ENCODE measurements at places on chromosomes 2 and 18.

- DNase-seq: no peak
Measured at GRCh38 chr18:27585602-27586173, 400.6 kb upstream of the CHST9 start.

DNA sequence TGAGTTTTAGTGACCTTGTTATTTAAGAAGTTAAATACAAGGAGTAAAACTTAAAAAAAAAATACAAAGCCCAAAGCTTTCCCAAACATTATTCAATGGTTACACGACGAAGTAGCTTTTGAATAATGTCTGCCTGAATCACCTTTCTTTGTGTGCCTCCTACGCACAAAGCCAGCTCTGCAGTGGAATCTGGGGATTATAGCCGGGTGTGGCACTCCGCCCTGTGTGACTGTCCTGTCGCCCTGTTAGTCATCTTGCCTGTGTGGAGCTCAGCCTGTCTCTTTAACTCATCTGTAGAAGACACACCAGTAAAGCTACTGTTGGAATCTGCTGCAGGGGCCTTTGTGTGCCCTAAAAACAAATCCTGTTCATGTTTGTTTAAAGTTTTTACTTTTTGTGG, 79.4 kb upstream of the TCF7L1 start:
- no peak for DNase-seq

- DNase-seq: no peak
Measured at GRCh38 chr2:200302940-200303727, 3.4 kb upstream of the SPATS2L start.

GRCh38 chr2:206569470-206569869, 72.8 kb upstream of the FAM237A start:
- DNase-seq: no peak

DNA sequence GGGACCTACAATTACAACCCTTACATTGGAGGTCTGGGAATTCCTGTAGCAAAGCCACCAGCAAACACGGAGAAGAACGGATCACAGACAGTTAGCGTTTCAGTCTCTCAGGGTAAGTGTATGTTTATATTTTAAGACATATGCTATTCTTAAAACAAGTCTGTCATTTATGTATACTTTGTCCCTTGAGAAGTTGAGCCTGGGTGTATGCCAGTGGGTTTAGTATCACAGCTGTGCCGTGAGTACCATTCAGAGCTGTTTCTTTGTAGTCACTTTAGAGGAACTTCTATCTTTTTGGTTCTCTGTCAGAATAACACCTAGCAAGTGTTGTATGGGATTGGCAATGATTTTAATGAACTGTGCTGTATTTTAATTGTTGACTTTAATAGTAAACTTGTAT, 125.6 kb downstream of the BIRC6 start:
- DNase-seq: no peak

GRCh38 chr2:230828272-230828961, 36.3 kb upstream of the ITM2C start:
- DNase-seq: no peak

DNA sequence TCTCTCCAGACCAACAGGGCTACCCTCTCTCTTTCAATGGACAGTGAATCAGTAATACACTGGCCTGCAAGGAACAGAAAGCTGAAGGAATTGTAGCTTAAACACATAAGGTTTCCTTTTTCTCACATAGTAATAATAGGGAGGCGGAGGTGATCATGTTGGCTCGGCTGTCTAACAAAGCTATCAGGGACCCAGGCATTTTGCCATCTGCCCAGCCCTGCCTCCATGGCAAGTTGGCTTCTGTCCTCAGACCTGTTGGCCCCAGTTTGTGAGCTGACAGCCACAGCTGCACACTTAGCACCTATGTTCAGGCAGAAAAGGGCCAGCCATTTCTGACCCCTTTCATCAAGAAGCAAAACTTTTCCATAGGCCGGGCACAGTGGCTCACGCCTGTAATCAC, 2.0 kb upstream of the CHRNG start:
- no peak for DNase-seq

GRCh38 chr2:191171708-191172355, 21.0 kb upstream of the STAT4 start:
- no peak for DNase-seq

GRCh38 chr2:200471928-200472645, 37.8 kb downstream of the KCTD18 start:
- no peak for DNase-seq

- DNase-seq: no peak
Measured at GRCh38 chr18:34483198-34483597, 226.9 kb upstream of the DTNA start.

DNA sequence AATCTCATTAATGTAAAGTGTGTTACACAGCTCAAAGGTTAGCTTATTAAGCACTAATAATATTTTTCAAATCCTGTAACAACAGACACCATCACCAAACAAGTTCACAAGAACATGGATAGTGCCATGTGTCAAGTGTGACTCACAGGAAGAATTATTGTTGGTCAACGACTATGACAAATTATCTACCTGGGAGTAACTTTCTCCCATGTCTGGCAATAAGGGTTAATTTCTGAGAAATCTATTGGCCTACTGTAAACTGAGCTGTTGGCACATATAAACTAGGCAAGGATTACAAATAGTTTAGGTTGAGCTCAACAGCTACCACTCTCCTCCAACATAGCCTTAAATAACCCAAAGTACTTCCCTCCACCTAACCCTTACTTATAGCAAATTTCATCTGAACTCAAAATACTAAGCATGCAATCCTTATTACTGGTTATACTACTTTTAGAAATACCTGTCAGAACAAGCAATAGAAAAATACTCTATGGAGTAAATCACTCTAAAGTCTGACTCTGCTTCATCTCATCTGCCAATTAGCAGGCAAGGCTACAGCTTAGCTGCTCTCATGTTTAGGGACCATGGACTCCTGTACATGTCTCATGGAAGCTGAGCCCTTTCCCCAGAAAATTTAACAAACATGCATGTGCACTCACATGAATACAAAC, 223.0 kb downstream of the NBAS start:
- no peak for DNase-seq

GRCh38 chr18:61333271-61333745, at the start of gene CDH20:
TSS of gene CDH20 (plus strand) at chr18:61333430.
- no peak for DNase-seq

- no peak for DNase-seq
Measured at GRCh38 chr18:69777248-69777647, 170.4 kb downstream of the CD226 start.

- DNase-seq: no peak
Measured at GRCh38 chr2:221614274-221614673, 42.2 kb upstream of the EPHA4 start.

GRCh38 chr2:60872510-60872928, 8.9 kb upstream of the REL start:
- DNase-seq: no peak

DNA sequence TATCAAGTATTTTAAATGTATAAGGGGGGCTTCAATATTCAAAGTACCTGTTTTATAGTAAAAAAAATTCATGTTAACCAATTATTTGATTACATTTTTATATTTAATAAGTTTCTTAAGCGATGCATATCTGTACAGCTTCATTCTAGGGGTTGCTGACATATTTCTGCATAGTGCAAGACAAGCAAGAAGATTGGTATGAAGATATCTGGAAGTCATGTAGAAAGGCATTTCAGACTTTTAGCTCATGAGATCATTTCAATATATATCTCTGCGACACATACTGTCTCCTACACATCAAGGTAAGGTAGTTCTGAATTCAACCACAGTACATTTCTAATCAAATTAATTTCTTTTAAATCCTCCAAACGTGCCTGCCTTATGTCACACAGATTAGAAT, 73.1 kb downstream of the MEMO1 start:
- no peak for DNase-seq

GRCh38 chr2:84537251-84537650, 21.0 kb downstream of the DNAH6 start:
- DNase-seq: no peak

DNA sequence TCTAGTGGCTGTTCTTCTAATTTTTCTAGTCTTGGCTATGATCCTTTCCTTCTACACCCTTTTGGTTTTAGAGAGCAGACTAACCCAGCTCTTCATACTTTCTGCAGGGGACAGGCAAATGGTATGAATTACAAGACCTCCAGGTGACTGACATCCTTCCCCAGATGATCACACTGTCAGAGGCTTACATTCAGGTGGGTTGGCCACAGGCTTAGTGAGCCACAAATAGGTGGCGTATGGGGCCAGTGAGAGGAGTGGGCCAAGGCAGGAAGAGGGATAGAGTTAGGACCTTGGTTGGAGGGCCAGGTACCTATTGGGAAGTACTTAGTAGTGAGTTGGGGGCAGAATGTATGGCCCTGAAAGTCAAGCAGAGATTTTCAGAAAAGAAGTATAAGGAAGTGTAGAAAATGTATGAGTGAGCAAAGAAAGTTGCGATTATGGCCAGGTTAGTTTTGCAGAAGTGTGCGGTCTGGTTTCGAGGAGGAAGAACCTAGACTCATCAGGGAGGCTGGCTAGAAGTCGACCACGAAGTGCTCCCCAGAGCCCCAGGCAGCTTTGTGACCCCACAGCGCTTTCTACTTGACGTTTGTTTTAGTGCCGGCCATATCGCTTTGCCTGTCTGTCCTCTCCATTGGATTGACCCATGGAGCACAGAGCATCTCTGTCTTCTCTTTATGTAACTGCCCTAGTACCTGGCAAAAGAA, 20.0 kb downstream of the SFTPB start:
- DNase-seq: no peak

- DNase-seq: no peak
Measured at GRCh38 chr2:232170396-232170795, 208.2 kb upstream of the ALPP start.

Data from activated T-helper 1 cell treated with anti-CD3 and anti-CD28 coated beads, Interleukin-2, amount 50 U/mL, for 16 hours (primary cell).